Skin of body (tissue), 3 donors: ENCODE measurements at places on chromosomes 1 and 21.

- no peak for DNase-seq
Observed at GRCh38 chr1:219783605-219784235, 144.6 kb downstream of the SLC30A10 start.

DNA sequence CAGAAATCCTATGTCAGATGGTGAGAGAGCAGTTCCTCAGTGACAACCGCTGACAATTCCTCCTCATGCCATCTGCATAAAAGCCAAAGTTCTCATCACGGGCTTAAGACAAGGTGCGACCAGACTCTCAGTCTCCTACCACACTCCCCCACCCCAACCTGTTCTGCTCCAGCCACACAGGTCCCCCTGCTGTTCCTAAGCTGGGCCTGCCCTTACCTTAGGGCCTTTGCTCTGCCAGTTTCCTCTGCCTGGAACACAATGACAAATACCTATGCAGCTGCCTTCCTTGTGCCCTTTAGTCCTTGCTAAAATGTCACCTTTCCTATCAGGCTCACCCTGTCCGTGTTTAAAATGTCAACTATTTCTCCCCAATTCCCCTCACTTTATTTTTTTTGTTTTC is 382.2 kb downstream of the NTNG1 start:
- DNase-seq = no peak

GRCh38 chr1:153494976-153495535 is 34.6 kb upstream of the S100A7 start:
- DNase-seq = peak; percentile 39

DNA sequence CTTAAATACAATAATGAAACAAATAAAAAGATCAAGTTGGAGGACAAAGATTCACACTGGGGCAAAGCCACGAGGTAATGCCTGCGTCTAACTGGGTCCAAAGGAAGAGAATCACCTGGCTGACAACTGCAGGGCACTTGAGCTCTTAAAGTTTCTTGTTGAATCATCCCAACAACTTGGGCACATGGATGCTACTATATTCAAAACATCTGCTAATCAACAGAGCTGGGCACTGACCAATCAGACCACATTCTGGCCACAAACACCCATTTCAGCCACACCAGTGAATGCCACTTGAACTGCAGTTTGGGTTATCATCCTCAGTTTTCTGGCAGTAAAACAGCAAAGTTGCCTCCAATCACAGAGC is 51.0 kb downstream of the ABCA4 start:
- peak; percentile 23 for DNase-seq

- no peak for DNase-seq
Observed at GRCh38 chr1:94670273-94670672, 128.7 kb upstream of the F3 start.

GRCh38 chr21:30882866-30883597 is 1.7 kb upstream of the KRTAP11-1 start:
- DNase-seq = no peak

DNA sequence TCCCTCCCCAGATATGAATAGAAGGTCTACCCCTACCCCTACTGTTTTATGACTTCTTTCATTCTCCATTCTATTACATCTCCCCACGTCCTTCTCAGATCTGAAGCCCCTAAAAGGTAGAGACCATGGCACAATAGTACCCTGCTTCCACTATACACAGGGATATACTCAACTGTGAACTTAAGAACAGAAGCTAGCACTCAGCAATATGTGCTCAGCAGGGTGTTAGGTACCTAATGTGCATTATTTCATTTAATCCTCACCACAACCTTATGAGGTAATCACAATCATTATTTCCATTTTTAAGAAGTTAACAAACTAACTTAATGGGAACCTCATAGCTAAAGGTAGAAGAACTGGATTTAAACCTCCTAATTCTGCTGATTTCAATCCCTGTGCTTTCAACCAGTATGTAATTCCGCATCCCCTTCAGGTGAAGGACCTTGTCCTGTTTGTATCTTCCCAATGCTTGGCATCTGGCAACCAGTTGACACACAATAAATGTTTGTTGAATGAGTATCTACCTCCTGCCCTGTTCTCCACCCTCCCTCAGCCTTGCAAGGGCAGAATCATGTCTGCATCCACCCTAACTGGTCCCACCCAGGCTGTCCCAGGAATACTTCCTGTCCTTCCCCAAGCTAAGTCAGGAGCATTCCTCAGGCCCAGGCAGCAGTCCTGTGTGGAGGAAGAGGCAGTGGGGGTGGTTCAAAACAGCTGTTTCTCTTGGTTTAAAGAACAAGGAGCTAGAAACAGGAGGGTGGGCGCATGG is 6.5 kb downstream of the DENND2D start:
- DNase-seq = no peak

DNA sequence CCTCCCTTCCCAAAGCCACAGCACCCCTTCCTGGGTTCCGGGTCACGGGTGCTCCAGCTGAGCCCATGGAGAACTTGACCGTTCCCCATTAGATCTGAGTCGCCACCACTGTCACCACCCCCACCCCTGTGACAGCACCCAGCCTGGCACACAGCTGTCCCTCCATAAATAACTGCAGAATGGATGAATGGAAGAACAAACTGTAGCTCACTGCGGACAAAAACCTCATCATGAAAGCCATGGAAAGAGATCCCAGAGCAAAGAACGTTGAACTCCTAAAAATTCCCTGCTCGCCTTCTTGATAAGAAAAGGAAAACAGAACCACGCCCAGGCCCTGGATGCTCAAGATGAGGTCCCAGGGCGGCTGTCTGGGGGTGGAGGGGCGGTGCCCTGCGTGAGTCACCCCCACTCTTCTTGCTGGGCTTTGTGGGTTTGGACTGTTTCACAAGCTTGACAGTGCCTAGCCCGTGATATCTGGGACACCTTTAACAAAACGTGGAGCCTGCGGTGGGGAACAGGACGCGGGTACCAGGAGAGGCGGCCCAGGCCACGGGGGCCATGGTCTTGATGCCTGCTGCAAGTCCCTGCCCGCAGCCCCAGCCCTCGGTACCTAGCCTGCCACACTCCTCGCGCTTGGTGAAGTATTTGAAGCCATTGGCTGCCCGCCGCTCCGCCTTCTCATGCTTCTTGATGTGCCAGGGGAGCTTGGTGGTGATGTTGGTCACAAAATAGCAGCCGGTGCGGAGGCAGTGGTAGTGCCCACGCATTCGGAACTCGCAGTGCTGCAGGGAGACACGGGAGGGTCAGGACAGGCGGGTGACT is 151.9 kb downstream of the CASZ1 start:
- no peak for DNase-seq

DNA sequence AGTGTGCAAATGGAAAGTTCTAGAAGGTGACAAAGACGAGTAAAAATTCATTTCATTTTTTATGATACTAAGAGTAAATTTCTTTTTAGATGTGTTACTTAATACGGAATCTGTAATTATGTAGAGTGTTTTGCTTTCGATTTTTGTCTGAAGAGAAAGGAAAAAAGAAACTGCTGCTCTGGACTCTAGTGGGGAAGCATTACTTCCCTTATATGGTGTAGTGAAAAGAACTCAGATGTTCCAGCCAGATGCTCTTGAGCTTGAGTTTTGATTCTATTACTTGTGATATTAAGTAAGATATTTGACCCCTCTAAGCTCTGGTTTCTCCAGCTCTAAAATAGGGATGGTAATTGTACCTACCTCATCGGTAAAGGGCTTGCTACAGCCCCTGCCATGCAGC is 12.2 kb upstream of the GPR161 start:
- peak; percentile 9 for DNase-seq

DNA sequence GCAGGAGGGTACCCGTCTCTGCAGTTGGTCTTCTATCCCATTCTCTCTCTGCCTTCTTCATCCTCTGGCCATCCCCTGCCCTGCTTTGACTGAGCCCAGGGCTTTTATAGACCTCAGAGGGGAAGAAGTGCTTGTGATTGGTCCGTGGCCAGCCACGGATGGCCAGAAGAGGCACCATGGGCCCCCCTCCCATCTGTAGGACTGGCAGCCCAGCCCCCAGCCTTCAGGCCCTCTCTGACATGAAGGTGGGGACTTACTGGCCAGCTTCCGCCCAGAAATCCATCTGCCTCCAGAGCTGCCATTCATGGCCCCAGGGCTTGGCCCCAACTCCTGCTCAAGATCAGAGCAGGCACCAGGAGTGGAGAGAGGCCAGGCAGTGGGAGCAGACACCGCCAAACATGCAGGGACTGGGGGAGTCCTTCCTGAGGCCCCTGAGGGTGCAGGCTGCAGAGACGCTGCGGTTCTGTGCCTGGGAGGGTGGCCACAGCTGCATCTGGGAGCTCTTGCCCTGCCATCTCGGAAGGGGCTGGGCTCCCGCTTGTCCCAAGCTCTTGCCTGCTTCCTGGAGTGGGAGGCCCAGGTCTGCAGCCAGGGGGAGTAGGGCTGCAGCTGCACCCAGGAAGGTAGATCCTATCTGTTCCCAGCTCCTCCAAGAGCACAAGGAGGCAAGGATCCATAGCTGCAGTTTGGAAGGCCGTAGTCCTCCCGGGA is 698.6 kb upstream of the B3GALT2 start:
- DNase-seq = no peak

DNA sequence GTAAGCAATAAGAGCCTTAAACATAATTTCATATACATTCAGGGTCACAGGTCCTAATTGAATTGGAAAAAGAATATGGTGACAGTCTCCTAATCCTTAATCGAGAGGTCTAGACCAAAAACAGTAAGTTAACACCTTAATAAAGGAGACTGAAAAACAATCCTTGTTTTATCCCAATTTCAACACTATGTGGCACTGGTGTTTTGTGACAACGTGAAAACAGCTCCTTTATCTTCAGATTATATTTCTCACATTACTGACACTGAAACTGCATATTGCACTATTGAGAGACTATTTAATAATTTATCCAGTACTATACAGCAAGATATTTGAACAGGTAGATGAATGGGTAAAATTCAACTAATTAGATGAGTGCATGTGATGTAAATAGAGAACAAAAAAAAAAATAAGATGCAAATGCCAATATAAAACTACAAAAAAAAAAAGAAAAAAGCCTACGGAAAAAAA is 34.1 kb downstream of the TP53BP2 start:
- DNase-seq = peak; percentile 19

DNA sequence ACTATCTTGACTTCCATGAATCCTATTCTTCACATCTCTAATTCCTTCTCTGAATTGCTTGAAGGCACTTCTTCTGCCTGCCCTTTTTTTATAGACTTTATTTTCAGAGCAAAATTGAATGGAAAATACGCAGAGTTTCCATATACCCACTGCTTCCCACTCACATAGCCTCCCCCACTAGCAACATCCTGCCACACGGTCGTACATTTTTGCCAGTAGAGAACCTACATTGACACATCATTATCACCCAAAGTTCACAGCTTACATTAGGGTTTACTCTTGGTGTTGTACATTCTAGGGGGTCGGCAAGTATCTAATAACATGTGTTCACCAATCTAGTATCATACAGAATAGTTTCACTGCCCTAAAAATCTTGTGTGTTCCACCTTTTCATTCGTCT is 12.3 kb downstream of the EEIG2 start:
- DNase-seq = no peak

DNA sequence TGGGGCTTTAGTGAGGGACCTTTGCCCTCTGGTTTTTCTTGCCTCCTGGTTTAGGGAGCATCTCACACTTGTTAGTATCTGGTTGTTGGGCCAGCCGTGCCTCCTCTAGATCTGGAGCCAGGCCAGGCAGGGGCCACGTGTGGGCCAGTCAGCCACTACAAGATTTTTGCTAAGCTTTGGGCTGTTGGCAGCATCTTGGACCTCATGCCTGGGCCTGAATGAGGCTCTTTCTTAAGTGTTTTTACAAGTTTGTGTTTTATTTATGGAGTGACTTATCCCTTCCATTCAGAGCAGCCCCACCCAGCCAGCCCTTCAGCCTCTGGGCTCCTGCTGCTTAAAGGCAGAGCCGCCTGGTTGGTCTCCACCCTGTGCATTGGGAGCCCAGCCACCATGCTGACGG is 1.6 kb upstream of the SH3BGRL3 start:
- DNase-seq = no peak

DNA sequence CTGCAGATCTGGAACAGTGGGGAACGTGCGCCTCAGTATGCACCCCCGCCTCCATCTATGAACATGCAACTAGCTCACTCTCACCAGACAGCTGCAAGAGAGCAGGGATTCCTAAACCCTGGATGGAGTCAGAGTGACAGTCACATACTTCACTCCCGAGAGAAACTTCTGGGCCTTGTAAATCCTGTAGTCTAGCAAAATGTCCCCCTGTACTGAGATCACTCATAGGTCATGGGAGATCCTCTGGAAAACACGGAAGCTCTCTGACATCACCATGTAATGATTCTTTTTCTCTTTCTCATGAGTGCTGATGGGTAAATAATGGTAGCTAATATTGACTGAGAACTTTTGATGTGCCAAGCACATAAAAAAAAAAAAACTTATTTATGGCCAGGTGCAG is 23.4 kb upstream of the TARDBP start:
- DNase-seq = no peak

DNA sequence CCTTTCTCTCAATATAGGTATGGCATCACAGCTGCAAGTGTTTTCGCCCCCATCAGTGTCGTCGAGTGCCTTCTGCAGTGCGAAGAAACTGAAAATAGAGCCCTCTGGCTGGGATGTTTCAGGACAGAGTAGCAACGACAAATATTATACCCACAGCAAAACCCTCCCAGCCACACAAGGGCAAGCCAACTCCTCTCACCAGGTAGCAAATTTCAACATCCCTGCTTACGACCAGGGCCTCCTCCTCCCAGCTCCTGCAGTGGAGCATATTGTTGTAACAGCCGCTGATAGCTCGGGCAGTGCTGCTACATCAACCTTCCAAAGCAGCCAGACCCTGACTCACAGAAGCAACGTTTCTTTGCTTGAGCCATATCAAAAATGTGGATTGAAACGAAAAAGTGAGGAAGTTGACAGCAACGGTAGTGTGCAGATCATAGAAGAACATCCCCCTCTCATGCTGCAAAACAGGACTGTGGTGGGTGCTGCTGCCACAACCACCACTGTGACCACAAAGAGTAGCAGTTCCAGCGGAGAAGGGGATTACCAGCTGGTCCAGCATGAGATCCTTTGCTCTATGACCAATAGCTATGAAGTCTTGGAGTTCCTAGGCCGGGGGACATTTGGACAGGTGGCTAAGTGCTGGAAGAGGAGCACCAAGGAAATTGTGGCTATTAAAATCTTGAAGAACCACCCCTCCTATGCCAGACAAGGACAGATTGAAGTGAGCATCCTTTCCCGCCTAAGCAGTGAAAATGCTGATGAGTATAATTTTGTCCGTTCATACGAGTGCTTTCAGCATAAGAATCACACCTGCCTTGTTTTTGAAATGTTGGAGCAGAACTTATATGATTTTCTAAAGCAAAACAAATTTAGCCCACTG is 11.5 kb downstream of the HIPK1 start:
- no peak for DNase-seq

GRCh38 chr21:31845151-31845729 is 27.6 kb upstream of the HUNK start:
- no peak for DNase-seq

- no peak for DNase-seq
Observed at GRCh38 chr1:171420810-171421209, 64.5 kb upstream of the PRRC2C start.

GRCh38 chr1:24955779-24956365 is 25.8 kb upstream of the RUNX3 start:
- DNase-seq = no peak

DNA sequence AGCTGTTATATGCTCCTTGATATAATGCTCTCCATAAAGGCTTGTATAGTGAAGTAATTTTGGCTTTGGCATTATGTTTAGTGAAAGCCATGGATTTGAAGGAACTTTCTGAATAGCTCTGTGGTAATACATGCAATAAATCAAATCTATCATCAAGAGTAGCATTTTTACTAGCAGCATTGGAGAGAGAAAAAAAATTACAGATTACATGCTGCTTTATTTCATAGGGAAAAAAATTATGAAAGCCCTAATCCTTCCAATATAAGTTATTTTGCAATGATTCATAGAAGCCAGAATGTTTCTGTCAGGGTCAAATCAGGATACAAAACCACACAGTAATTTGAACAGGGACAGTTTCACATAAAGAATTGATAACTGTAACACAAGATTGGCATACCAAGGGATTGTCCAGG is 250.0 kb downstream of the SPATA17 start:
- DNase-seq = peak; percentile 95
